Aorta (tissue), 5 donors: ENCODE measurements at places on chromosomes 16 and 17.
A peak's percentile ranks its signal among the peaks of the same experiment; 100 is the strongest.

DNA sequence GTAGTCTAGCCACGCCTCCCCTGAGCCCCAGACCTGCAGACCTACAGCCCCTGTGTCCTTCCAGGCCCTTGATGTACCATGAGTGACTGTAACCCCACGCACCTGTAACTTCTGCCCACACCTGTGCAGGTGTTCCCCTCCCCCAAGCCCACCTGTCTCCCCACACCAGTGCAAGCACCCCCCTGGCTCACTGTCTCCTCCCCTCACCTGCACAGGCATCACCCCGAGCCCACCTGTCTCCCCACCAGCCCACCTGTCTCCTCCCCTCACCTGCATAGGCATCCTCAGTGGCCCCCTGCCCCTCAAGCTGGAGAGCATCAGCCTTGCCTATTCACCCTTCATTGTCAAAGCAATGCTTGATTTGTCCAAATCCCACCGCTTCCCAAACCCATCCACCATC is 32.3 kb upstream of the ZC3H18 start:
- no peak overlapping the region for H3K27ac ChIP-seq
- no peak for DNase-seq
- no peaks in the 10 kb centered on the region for H3K4me1 ChIP-seq

DNA sequence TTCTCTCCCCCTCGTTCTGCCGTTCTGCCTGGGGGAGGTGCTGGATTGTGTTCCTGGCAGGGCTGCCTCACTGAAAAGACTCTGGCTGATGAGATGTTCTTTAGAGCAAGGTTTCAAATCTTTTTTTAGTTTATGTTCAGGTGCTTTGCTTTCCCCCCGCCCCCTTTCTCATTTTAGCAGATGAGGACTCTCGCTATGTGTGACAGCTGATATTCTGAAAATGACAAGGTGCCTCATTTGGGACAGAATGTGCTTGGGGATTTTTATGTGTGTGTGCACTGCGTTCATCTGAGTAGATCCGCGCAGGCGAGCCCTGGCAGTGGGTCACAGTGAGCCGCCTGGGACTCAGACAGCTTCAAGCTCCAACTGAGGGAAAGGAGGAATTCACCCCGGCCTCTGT is 205.9 kb downstream of the HS3ST4 start:
- DNase-seq: no peak
- no peak overlapping the region for H3K27ac ChIP-seq
- no peak overlapping the region for H3K4me3 ChIP-seq

DNA sequence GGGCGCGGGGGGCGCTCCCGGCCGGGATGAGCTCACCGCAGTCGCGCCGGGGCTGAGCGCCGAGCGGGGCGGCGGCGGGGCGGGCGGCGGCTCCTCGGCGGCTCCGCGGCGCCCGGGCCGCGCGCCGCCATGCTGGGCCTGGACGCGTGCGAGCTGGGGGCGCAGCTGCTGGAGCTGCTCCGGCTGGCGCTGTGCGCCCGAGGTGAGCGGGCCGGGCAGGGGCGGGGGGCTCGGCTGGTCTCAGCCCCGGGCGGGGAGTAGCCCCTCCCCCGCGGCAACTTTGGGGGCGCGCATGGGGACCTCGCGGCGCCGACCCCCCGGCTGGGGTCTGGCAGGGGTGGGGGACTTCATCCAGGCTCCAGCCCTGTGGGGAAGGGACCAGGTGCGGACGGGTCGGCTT is at the start of gene ARHGDIG:
ARHGDIG (plus strand) TSS at position 40 of the 400 bp plus-strand sequence; CDS start at position 130, 90 bp downstream.
- no peaks in the 10 kb centered on the region for H3K27me3 ChIP-seq
- H3K27ac ChIP-seq: no peak within 1 kb of the TSS
- no peaks in the 10 kb centered on the region for H3K4me1 ChIP-seq
- no peaks in the 10 kb centered on the region for H3K36me3 ChIP-seq
- H3K4me3 ChIP-seq: no peak within 1 kb of the TSS

DNA sequence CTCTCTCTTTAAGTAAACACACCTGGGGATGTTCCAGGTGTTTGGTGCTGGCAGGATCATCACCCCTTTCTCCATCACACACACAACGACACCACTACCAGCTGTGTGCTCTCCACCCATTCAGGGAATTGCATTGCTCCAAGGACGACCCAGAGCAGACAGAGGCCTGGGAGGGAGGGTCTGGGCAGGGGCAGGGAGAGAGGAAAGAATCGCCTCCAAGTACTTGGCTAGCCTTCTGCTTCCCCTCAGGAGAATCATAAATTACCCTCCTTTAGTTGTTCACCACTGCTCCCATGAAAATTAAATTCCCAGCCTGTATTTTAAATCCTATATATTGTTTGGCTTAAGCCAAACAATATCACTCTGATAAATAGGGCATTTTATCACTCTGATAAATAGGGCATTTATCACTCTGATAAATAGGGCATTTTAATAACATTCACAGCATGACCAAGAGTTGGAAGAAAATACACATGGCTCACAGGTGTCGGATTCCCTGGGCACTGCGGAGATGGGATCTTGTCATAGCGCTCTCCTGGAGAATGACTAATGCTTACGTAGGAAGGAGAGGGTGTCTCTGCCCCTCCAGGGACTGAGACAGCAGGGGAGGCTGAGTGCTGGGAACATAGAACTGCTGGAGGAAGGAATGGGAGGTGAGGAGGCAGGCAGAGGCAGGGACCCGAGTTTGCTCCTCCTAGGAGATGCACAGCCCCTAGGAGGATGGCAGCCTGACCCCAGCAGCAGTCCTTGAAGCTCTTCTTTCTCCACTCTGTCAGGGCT is 673.6 kb downstream of the HS3ST4 start:
- H3K27ac ChIP-seq: no peak overlapping the region
- no peak overlapping the region for H3K4me3 ChIP-seq
- no peaks in the 10 kb centered on the region for H3K36me3 ChIP-seq

GRCh38 chr16:69463876-69464275 is 39.5 kb downstream of the CYB5B start:
- H3K27ac ChIP-seq: no peak overlapping the region
- H3K27me3 ChIP-seq: no peaks in the 10 kb centered on the region
- no peak for DNase-seq

DNA sequence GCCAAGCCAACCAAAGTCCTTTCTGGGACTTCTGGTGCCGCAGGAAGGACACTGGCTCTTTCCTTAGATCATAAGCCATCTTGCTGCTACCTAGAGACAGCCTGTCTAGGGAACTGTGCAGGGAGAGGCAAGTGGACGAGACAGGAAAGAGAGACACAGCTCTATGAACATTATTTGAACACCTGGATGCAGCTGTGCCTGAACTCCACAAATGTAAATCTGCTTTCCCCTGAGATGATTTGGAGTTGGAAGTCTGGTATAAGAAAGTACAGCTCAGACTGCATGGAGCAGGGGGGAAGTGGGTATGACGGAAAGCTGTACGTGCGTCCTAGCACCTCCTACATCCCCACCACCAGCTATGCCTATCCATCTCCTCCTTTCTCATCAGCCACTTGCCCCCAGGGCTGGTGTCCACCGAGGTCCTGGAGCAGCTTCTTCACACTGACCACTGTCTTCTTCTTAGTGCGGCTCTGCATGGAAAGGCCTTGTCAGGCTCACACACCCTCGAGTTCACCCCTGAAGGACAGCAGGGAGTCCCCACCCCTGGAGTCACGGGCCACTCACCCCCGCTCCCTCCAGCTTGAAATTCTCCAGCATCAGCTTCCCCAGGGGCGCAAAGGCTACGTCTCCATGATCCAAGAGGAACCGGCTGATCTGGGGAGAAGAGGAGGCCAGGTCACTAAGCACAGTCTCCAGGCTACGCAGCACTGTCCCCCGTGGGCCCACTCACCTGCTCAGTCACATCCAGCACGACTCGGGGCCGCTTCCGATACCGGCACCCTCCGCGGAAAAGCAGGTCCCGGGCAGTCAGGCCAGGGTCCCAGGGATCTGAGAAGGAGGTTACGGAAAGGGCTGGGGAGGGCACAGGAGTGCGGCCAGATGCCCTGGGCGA is 3.9 kb downstream of the TAF1C start:
- H3K4me1 ChIP-seq: no peaks in the 10 kb centered on the region
- H3K27me3 ChIP-seq: no peaks in the 10 kb centered on the region

DNA sequence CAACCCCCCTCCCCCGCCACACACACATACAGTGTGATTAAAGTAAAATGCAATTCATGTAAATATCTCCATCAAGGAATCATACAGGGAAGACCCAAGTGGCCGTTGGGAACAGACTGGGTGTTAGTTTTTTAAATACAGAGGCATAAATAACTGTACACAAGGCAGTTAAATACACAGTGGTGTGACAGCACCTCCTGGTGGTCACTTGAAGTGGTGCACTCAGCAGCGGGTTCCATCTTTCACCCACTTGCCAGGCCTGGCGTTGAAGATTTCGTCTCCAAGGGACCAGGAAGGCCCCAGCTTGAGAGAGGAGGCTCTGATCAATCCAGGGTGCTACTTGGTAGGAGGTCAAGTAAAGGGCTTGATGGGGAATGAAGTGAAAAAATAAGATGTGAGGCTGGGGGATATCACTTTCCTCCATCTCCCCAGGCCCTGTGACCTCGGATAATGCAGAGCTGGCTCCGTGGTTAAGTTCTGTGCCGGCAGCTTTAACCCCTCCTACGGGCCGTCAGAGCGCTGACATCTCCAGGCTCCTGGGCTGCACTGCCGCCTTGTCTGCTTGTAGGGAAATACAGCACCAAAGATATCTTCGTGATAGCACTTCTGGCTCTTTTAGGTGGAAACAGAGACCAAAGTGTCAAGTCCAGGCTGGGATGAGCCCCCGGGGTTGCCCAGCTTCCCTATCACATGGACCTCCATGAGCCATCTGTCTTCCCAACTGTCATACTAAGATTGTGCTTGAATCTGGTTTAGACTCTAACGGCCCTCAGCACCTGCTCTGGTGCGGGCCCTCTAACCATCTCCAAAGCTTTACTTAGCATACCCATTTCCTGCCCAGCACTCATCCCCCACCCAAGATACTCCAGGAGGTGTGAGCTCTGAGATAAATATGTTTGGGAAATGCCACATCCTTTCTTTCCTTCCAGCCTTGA is 20.7 kb downstream of the LGALS9 start:
- H3K36me3 ChIP-seq: no peaks in the 10 kb centered on the region
- no peak overlapping the region for H3K4me3 ChIP-seq
- H3K27me3 ChIP-seq: no peaks in the 10 kb centered on the region
- peak; percentile 85 for DNase-seq
- H3K27ac ChIP-seq: no peak overlapping the region

DNA sequence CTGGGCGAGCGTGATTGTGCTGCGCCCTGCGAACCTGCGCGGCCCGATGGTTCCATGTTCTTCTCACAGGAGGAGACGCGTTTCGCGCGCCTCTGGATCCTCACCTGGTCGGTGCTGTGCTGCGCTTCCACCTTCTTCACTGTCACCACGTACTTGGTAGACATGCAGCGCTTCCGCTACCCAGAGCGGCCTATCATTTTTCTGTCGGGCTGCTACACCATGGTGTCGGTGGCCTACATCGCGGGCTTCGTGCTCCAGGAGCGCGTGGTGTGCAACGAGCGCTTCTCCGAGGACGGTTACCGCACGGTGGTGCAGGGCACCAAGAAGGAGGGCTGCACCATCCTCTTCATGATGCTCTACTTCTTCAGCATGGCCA is 1.0 kb downstream of the FZD2 start:
- no peak overlapping the region for H3K27ac ChIP-seq
- no peak for DNase-seq
- no peaks in the 10 kb centered on the region for H3K4me1 ChIP-seq
- H3K27me3 ChIP-seq: no peaks in the 10 kb centered on the region
